Activated T-helper 1 cell treated with Interleukin-2 at 50 U/mL for 16 hours (primary cell): ENCODE measurements at places on chromosomes 3 and 15.

- no peak for DNase-seq
Measured at GRCh38 chr15:45328663-45329062, 49.7 kb downstream of the GATM start.

DNA sequence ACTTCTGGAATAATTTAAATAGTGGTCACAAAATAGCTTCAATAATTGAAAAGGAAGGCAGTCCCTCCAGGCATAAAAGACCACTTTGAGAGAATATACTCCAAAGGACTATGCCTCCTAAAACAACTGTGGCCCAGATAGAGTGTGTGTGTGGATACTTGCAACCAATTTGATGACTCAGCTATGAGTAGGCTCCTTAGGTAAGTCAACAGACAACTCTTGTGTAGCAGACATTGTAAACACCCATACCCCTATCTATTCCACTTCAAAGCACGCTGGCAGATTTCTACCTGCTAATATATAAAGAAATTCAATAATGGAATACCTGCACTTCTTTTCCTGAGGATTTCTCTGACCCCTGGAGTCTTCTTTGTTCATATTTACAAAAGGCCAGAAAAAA is 254.5 kb downstream of the NEK10 start:
- DNase-seq = no peak

GRCh38 chr15:23828786-23829185 is 141.7 kb upstream of the NDN start:
- no peak for DNase-seq

DNA sequence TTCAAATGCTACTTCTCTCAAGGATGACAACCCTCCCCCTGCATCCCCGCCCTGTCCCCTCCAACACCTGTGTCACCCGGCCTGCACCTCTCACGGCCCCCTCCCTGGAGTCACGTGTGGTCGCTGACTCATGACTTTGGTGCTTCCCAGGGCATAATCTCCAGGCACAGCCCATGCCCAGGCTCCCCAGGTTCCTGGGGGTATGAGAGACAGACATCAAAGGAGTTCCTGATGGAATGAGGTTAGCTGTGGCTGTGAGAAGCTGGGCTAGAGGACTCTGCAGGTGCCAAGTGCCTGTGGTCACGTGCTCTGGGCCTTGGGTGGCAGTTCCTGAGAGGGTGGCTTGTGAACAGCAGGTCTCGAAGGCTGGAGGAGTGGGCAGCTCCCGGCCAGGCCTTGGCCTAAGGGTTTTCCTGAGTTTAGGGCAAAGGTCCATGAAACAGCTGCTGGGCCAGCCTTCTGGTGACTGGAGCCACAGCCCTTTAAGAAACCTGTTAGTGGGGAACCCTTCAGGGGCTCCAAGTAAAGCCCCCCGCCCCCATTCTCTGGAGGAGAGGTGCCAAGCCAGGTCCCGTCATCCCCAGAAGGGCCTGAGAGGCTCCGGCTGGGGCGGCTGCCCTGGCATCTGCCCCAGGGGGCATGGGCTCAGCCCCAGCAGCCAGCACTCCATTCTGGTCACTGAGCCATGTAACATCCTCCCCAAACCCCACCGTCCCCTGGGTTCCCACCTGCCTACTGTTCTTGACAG is 230.0 kb downstream of the XXYLT1 start:
- DNase-seq = no peak

DNA sequence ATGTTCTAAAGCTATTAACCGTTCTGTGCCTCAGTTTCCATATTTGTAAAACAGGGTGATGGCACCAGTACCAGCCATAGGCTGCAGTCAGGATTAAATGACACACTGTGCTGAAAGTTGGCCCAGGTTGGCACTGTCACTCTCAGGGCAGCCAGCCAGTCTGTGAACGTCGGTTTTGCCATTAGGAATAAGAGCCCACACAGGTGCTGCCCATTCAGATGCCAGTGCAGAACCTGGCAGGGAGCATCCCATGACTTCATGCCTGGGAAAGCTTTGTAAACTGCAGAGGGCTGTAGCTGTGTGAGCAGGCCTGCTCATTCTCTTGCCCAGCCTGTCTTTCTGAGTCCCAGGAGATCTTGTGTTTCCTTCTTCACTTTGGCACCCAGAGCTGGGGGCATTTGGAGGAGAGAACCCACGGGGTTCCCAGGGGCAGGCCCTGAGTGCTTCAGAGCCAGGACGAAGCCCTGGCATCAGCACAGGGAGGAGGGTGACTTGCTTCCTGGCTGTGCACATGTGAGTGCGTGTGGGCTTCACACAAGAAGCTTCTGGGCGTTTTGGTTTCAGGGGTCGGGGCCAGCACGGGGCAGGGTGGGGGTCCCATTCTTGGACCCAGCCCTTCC is 46.9 kb downstream of the ZNF710 start:
- no peak for DNase-seq

GRCh38 chr15:77457191-77457904 is 36.7 kb downstream of the HMG20A start:
- no peak for DNase-seq

GRCh38 chr3:13708871-13709595 is 160.1 kb downstream of the FBLN2 start:
- no peak for DNase-seq

DNA sequence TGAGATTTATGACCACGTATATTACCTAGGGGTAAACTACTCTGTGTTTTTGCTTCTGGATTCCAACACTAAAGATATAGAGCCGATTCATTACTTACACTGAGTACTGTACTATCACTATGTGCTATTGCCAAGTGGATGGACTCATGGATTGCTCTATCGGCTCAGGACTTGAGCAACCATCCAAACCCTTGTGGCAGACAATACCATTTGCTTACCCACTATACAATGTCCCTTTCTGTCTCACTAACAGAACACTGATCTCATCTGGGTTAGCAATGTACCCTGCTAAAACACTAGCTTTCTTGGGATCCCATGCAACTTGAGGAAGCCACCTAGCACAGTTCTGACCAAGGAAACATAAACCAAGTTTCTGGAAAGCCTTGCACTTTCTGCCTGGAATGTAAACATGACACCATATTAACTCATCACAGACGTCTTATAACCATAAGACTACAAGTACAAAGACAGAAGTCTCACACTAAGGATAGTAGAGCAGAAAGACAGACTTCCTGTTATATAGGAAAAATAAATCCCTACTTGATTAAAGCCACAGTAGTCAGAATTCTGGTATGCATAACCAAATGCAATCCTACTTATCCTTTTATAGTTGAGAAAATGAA is 38.6 kb downstream of the HACD2 start:
- DNase-seq = no peak

GRCh38 chr3:30222441-30222840 is 384.0 kb upstream of the TGFBR2 start:
- DNase-seq = no peak

DNA sequence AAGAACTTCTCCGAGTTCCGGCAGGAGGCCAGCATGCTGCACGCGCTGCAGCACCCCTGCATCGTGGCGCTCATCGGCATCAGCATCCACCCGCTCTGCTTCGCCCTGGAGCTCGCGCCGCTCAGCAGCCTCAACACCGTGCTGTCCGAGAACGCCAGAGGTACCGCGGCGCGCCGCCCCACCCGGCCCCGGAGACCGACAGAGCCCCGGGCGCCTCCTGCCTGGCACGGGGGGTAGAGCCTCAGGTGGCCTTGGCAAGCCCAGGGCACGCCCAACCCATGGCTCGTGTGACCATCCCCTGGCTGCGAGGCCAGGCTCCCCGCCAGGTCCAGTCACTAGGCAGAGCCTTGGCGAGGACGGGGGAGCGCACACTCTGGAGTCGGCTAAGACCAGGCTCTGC is 134.1 kb downstream of the LRRK1 start:
- no peak for DNase-seq

GRCh38 chr3:112519424-112520001 is 20.2 kb upstream of the BTLA start:
- no peak for DNase-seq

DNA sequence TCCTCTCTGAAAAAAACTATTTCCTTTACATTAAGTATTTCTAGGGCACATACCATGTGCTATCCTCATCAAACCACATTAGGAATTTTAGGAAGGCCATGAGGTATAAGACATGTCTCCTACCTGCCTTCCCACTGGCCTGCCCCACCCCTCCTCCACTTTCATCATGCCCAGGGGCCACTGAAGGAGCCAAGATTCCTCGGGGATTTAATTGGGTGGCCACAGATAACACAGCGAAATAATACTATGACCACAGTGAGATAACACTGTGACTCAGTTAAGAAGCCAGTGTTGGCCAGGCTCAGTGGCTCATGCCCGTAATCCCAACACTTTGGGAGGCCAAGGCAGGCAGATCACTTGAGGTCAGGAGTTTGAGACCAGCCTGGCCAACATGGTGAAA is 9.8 kb upstream of the BMF start:
- DNase-seq = no peak

- DNase-seq = no peak
Measured at GRCh38 chr15:96544162-96544756, 213.8 kb downstream of the NR2F2 start.

DNA sequence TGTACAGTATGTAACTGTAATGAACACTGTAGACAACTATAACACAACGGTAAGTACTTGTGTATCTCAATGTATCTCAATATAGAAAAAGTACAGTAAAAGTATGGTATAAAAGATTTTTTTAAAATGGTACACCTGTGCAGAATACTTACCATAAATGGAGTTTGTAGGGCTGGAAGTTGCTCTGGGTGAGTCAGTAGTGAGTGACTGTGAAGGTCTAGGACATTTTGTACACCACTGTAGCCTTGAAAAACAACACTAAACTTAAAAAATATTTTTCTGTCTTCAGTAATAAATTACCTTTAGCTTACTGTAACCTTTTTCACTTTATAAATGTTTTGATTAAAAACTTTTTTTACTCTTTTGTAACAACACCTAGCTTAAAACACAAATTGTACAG is 142.9 kb downstream of the ATG7 start:
- no peak for DNase-seq

DNA sequence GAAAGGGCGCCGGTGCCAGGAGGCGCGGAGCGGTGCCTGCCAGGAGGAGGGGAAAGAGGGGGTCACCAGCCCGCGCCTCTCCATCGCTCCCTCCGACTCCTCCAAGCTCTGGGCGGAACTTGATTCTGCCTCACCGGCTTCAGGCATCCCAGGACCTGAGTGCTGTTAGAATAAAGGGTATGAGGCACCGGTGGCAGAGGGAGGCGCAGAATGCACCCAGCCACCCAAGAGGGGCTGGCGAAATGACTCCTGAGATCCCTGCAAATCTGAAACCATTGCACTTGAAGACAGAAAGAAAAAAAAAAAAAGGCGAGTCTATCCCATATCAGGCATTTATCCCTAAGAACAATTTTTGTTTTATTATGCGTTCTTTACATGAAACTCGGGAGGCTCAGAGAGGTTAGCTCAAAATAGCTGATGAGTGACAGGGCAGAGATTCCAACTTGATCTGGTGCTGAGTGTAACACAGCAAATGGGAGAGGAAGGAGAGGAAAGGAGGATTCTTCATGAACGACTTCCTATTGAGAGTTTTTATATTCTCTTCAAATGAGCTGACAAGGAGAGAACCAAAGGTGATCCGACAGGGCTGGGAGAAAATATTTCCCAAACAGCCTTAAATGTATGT is 157.0 kb upstream of the FRMD4B start:
- DNase-seq = no peak

GRCh38 chr3:139537361-139537760 is 2.2 kb downstream of the RBP1 start:
- DNase-seq = no peak

GRCh38 chr3:180882115-180882514 is 30.4 kb upstream of the FXR1 start:
- no peak for DNase-seq

DNA sequence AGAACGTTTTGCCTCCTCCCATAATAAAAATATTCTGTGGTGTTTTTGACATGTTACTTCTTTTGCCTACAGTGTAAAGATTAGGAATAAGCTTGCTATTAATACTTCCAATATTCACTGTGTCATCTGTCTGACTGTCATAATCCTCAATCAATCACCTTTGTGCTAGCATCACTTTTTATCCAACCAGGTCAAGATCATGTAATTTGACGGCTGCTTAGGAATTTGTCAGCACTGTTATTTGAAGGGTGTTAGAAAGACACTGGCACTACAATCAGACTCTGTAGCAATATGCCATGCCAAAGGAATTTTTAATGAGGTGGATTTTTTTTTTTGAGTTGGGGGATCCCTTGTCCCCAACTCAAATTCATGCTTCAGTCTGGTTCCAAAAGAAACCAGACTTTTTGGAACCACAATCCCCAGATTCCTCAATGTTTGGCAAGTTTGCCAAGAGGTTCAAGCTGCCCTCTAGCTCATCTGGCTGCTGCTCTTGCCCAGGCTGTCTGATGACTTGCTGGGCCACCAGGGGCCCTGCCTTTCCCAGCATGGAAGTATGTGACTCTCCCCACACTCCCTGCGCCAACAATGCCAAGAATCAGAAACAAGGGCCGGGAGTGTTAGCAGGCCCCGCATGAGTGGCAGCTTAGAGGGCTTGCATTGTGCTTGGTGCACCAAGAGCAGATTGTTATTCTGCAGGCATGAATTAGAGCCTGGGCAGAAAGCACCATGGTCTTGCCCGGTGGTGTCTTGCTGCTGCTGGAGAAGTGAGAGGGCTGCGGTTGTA is 58.6 kb upstream of the TSC22D2 start:
- no peak for DNase-seq

GRCh38 chr15:68638953-68639515 is 60.2 kb downstream of the CORO2B start:
- no peak for DNase-seq

DNA sequence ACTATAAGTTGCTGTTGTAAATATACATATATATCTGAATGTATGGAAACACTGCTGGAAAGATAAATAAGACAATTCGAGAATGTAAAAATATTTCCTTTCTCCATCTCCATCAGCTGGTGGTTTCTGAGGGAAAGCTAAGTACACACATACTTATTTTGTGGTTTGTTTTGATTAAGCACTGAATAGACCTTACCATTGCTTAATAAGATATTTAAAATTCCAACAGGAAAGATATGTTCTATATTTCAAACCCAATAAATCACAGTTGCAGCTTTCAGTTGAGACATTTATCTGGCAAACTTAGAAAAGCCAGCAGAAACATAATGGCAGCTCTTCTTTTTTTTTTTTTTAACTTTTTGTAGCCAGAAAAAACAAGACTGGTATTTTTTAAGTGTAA is 160.4 kb downstream of the VGLL3 start:
- DNase-seq = no peak

DNA sequence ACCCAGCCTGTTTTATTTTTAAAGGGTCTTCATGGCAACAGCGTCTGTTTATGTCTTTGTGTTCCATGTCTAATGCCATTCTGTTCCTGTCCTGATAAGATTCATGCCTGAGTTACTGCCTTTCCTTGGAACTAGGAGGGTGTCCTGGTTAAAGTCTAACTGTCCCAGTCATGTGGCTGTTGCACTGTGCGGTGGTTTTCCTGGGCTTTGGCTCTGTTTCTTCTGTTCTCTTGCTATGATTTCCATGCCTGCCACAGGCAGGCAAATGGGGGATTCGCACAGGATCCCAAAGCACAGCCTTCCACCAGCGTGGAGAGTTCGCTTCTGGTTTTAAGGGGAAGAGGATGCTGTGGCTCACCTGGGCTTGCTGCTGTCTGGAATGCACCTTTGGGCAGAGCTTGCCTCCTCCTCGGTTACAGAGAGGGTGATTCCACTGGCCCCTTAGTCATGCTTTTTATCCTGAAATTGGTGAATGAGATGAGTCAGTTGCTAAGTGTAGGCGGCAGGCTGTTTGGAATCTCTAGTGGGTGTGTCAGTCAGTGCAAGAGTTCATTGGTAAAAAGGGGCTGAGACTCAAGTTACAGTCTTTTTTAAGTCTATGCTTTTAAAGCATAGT is 86.8 kb downstream of the CCK start:
- no peak for DNase-seq

GRCh38 chr15:39181940-39182339 is 398.9 kb upstream of the THBS1 start:
- no peak for DNase-seq

GRCh38 chr15:66859688-66860253 is 157.7 kb downstream of the SMAD6 start:
- DNase-seq = no peak
